NCI-H1930 (cell line): ENCODE measurements at places on chromosomes 12 and 14.

DNA sequence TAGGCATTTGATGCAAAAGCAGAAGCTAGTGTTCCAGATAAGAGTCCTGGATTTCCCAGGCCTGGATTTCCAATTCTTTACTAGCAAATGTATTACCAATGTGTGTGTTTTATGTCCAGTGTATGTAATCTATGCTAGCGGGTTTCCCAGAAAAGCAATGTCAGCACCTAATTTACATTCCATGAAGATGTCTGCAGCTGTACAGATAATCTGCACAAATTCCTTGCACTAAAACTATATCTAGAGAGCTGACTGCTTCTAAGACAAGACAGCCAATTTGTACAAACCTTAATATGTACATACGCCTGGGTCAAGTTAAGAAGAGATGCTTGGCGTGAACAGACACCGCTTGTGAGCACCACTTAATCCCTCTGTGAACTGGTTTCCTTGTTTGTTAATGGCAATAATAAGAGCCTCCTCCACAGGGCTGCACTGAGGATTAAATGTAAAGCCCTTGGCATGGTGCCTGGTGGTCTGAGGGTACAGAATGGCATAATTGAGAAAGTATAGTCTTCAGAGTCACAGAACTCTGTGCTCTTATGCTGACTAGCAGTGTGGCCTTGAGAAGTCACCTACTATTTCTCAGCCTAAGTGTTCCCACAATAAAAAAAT, 185.6 kb downstream of the EPS8 start:
- DNase-seq: no peak

- no peak for DNase-seq
Measured at GRCh38 chr12:68225576-68226476, at the start of gene IL26. IL26 (minus strand) TSS chr12:68225810; CDS start chr12:68225756, 54 bp downstream.

- DNase-seq: no peak
Measured at GRCh38 chr12:59068436-59068835, 148.1 kb upstream of the LRIG3 start.

DNA sequence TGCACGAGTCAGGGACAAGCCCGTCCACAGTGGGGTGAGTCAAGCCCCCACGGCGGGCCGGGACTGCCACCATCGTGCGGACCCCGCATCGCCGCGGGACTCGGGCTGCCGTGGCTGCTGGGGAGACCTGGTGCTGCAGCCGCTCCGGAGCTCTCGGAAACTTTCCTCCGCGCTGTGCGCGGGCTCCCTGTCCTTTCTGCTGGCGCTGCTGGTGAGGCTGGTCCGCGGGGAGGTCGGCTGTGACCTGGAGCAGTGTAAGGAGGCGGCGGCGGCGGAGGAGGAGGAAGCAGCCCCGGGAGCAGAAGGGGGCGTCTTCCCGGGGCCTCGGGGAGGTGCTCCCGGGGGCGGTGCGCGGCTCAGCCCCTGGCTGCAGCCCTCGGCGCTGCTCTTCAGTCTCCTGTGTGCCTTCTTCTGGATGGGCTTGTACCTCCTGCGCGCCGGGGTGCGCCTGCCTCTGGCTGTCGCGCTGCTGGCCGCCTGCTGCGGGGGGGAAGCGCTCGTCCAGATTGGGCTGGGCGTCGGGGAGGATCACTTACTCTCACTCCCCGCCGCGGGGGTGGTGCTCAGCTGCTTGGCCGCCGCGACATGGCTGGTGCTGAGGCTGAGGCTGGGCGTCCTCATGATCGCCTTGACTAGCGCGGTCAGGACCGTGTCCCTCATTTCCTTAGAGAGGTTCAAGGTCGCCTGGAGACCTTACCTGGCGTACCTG, 1.1 kb downstream of the PDE3A start:
- peak; percentile 6 for DNase-seq

DNA sequence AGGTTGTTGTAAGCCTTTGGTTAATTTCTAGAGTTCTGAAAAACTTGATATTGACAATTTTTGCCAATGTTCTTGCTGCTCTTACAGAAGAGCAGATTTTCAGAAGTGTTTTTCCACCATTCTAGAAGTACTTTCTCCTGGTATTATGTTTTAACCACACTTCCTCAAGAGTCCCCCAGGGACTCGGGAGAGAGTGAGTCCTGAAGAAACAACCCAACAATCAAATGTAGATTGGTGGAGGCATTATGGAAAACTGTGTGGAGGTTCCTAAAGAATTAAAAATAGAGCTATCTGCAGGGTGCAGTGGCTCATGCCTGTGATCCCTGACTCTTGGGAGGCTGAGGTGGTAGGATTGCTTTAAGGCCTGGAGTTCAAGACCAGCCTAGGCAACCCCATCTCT, 26.7 kb downstream of the OR10P1 start:
- no peak for DNase-seq

DNA sequence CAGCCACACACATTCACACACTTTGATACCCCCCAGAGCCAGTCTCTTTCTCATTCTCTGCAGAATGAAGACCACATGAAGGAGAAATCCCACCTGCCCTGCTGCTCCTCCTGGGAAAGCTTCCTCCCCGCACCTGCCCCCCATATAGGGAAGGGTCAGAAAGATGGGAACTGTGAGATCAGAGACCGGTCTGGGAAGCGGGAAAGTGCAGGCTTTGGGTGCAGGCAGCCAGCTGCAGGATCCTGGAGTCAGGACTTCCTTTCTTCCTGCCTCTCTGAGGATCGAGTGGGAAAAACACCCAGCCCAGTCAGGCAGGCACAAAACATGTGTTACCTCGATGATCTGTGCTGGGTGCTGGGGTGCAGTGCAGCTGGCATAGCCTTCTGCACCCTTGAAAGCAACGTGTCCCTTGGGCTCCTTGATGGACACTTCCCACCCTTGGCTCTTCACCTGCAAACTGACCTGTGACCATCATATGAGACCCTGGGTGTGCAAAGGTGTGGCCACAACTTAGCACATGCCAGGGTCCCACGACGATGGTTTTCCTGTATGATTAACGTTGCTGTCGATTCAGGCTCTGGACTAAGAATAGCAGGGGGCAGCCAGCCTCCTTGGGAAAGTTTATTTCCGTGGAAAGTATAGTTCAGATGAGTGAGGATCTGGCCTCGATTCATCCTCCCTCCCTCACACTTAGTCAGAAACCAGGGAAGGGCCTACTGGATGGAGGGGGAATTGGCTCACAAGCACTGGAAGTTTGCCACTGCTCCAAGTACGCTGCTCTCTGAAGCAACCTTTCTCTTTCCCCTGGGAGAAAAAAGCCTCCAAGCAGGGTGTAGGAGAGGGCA, 105.4 kb upstream of the MED13L start:
- no peak for DNase-seq

- no peak for DNase-seq
Measured at GRCh38 chr12:509500-509899, 49.8 kb downstream of the B4GALNT3 start.

DNA sequence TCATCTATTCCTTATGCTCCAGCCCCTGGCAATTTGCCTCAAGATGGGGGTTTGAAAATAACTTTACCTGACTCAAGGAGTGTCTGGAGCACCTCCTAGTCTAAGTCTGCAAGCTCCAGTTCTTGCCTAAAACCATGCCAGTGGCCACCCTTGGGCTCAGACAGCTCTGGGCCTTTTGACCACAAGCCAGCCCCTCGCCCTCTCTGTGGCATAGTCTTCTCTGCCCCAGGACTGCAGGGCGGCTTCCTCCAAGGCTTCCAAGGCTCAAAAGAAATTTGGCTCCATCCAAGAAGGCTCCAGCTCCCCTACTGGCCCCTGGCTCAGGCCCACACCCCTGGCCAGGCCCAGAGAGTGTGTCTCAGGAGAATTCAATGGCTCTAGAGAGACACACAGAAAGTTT, 14.8 kb downstream of the ACVRL1 start:
- DNase-seq: no peak

DNA sequence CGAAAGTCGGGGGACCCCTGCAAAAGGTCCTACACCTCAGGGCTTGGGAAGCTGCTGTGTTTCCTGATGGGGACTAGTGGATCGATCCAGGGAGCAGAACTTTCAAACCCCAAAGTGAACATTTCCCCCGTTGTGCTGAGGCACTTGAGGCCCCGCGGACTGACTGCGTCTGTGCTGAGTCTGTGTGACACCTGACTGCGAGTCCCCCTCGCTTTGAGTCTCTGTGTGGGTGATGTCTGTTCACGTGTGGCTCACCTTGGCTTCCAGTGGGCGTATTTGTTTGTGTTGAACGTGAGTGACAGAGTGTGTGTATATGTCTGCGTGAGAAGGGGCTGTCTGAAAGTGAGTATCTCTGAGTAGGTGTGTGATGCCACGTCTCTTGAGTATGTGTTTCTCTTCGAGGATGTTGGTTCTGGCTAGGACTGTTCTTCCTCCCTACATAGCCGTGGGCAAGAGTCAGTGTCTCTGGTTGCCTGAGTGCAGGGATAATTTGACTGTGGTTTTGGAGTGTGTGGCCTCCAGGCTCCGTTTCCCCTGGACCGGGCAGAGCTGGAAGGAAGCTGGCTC, 1.3 kb downstream of the TEAD4 start:
- no peak for DNase-seq

- no peak for DNase-seq
Measured at GRCh38 chr12:121483949-121484348, 84.0 kb downstream of the RNF34 start.
